Testis (tissue), 5 donors: ENCODE measurements at places on chromosomes 2 and 18. TPM values are rescaled to one million over a fixed set of nuclear protein-coding genes. Genes with fewer than 3 reads are reported as not detected.

DNA sequence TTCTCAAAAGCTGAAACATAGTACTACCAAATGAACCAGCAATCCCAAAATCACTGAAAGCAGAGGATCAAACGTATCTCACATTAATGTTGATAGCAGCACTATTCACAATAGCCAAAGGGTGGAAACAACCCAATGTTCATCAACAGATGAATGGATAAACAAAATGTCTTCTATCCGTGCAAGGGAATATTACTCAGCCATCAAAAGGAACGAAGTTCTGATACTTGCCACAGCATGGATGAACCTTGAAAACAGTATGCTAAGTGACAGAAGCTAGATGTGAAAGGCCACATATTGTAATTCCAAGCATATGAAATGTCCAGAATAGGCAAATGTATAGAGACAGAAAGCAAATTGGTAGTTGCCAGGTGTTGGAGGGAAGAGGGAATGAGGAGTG, 57.0 kb upstream of the CHMP1B start:
- no peaks in the 10 kb centered on the region for H3K36me3 ChIP-seq
- DNase-seq = no peak
- H3K4me3 ChIP-seq = no peak overlapping the region
- H3K27me3 ChIP-seq = no peaks in the 10 kb centered on the region

GYPC gene
- 40.2 TPM for polyA plus RNA-seq

STK36 gene
- polyA plus RNA-seq = 153 TPM

DNA sequence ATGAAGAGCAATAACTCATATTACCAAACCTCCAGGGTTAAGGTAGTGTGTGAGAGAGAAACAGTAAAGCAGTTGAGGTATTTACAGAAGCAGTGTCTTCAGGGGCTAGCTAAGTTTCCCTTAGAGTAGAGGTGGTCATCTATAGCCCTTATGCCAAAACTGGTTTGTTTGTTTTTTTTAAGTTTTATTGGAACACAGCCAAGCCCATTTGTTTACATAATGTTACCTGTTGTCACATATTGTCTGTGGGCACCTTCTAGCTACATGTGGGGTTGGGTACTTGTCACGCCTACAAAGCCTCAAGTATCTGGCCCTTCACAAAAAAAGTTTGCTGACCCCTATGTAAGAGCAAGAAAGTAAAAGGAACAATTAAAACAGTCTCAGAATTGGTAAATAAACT, 39.4 kb downstream of the ACTR2 start:
- H3K36me3 ChIP-seq = no peaks in the 10 kb centered on the region
- H3K4me3 ChIP-seq = no peak overlapping the region
- H3K4me1 ChIP-seq = no peaks in the 10 kb centered on the region
- no peak overlapping the region for H3K27ac ChIP-seq
- H3K27me3 ChIP-seq = no peaks in the 10 kb centered on the region

CYTIP gene
- polyA plus RNA-seq = 3.9 TPM

DNA sequence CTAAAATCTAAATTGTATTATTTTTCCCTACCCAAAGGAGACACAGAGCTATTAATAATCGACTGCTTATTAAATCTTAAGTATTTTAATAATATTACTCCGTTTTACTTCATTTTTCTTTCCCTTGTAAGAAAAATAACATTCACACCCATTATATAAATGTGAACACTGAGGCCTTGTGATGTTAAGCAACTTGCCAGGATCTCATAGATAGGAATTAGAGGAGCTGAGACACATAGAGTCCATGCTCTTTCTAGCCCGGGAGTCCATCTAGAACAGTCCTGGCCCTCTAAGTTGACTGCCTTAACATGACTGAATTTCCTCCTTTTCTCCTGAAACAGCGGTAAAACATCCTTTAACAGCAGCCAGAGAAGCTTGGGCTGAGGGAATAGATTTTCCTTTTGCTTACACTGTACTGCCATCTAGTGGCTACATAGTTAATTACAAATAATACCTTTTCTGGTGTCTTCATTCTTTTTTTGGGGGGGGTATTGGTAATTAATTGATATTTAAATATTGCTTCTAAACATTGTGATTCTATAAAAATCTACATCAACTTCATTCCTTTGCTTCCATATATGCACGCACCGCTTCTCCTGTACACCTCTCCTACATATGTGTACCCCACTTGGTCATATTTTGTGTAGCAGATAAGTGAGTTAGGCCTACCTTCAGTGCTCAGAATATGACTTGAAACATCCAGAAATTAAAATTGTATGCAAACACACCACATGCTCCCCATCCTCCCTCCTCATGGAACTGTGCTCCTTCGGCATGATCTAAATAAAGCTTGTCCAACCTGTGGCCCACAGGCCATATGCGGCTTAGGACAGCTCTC, 125.8 kb upstream of the HNMT start:
- H3K36me3 ChIP-seq = no peaks in the 10 kb centered on the region
- H3K27me3 ChIP-seq = no peaks in the 10 kb centered on the region
- no peak overlapping the region for H3K27ac ChIP-seq
- no peak for DNase-seq
- H3K4me1 ChIP-seq = no peaks in the 10 kb centered on the region

DNA sequence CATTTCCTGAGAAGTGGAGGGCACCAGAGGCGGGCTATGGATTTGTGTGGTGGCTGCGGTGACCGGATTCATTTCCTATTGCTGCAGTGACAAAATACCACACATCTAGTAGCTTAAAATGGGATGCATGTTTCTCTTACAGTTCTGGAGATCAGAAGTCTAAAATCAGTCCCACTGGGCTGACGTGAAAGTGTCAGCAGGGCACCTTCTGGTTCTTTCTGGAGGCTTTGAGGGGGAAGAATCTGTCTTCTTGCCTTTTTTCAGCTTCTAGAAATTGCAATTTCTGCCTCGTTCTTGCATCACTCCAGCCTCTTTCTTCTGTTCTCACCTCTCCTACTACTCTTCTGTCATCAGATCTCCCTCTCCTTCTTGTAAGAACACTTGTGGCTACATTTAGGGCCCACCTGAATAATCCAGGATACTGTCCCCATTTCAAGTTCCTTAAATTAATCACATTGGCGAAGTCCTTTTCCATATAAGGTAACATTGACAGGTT, 111.2 kb downstream of the MARCHF4 start:
- no peak overlapping the region for H3K4me3 ChIP-seq
- no peaks in the 10 kb centered on the region for H3K4me1 ChIP-seq
- no peaks in the 10 kb centered on the region for H3K36me3 ChIP-seq
- DNase-seq = no peak

PROKR1 gene
- polyA plus RNA-seq = 0.36 TPM

ATP6V1B1 gene
- not detected for polyA plus RNA-seq

DNA sequence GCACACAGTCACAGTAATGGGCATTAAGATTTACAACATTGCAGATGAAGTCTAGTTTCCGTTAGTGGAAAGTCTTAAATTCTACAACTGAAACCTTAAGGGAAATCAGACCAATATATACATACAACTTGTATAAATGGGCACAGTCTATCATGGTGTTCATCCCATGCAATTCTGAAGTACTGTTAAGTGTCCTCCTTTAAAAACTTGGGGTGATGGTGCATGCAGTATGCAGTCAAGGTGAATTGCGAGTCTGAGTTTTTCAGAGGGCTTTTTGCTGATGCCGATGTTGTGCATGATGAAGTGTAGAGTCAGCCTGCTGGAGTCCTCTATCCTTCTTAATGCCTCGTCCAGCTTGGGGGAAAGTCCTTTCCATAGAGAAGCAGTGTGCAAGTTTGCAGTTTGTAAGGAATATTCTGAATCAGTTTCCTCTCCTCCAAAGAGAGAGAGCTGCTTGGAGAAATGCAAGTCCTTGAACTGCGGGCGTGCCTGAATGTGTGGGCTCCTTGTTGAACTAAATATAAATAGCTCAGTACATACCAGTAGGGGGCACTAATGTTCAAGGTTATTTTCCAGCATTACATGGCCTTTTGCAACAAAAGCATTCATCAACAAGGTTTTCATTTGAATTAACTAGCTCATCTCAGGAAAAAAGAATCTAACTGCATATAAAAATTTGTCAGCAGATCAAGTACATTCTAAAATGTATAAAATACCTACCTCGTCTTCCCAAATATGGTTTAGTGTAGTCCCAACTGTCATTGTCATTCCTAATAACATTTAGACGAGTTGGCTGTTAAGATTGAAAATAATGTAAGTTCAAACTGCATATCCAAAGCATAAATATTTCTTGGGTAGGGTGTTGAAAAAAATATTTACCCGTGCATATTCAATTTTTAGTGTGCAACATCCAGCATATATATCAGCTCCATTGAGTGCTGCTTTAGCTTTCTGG, 21.3 kb downstream of the HNRNPLL start:
- H3K27me3 ChIP-seq = no peaks in the 10 kb centered on the region
- DNase-seq = peak; percentile 85
- H3K36me3 ChIP-seq = no peaks in the 10 kb centered on the region
- peaks cover 4% of the 10 kb centered on the region for H3K4me1 ChIP-seq

- no peak for DNase-seq
- H3K27me3 ChIP-seq = no peaks in the 10 kb centered on the region
- H3K36me3 ChIP-seq = no peaks in the 10 kb centered on the region
- H3K27ac ChIP-seq = no peak overlapping the region
- no peak overlapping the region for H3K4me3 ChIP-seq
- no peaks in the 10 kb centered on the region for H3K4me1 ChIP-seq
Observed at GRCh38 chr18:36623681-36624190, 205.1 kb downstream of the TPGS2 start.

CYS1 gene
- polyA plus RNA-seq = 5.5 TPM

SKOR2 gene
- polyA plus RNA-seq = 0.59 TPM

DNA sequence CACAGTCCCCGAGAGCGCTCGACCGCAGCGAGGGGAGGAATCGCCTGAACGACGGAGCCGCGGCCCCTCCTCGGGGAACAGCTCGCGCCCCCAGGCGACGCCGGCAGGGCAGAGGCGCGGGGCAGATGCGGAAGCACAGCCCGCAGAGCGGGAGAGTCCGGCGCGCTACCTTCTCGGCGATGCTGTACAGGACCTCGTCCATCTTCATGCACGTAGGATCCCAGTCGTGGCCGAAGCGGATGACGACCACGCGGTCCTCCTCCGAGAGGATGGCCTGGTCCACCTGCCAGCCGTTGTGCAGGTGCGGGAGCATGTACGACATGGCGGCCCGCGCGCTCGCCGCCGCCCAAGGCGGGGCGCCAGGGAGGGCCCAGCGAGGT, 302 bp downstream of the TXNL4A start:
- H3K36me3 ChIP-seq = no peaks in the 10 kb centered on the region
- peaks cover 3% of the 10 kb centered on the region for H3K4me1 ChIP-seq
- peak; percentile 73 for DNase-seq
- H3K27me3 ChIP-seq = no peaks in the 10 kb centered on the region
- H3K4me3 ChIP-seq = peak overlapping the region; percentile 87
- H3K27ac ChIP-seq = peak overlapping the region; percentile 96

GRCh38 chr18:57733861-57734260, 69.3 kb downstream of the ATP8B1 start:
- no peak overlapping the region for H3K4me3 ChIP-seq
- H3K27me3 ChIP-seq = no peaks in the 10 kb centered on the region
- no peaks in the 10 kb centered on the region for H3K36me3 ChIP-seq
- DNase-seq = no peak
- H3K4me1 ChIP-seq = no peaks in the 10 kb centered on the region

ADAM23 gene
- polyA plus RNA-seq = 14.5 TPM

- H3K27me3 ChIP-seq = no peaks in the 10 kb centered on the region
- DNase-seq = no peak
- H3K4me1 ChIP-seq = no peaks in the 10 kb centered on the region
- H3K27ac ChIP-seq = no peak overlapping the region
Observed at GRCh38 chr18:13409997-13410396, 191.4 kb downstream of the LDLRAD4 start.

GRCh38 chr2:134161170-134161547, 92.7 kb upstream of the MGAT5 start:
- peaks cover 7% of the 10 kb centered on the region for H3K4me1 ChIP-seq
- no peak overlapping the region for H3K4me3 ChIP-seq
- no peaks in the 10 kb centered on the region for H3K27me3 ChIP-seq
- H3K27ac ChIP-seq = no peak overlapping the region
- peak; percentile 51 for DNase-seq

DNA sequence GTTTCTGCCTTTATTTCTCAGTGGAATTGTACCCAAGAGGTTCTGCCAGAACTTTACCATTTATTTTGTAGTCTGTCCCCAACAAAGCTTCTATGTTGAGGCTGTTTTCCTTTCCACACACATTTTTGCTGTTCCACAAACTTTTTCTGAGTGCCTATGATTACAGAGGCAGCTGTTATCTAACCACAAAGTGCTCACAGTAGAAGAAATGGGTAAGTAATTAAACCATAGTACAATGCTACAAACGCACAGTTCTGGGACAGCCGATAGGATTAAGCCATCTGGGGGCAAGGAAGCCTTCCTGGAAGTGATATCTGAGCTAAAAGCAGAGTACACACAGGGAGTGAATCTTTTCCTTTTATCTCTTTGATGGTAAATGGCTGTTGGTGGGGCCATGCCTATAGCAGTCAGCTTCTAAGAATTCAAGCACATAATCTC, 3.9 kb upstream of the MGAT4A start:
- DNase-seq = no peak
- no peaks in the 10 kb centered on the region for H3K27me3 ChIP-seq
- H3K36me3 ChIP-seq = no peaks in the 10 kb centered on the region
- no peak overlapping the region for H3K4me3 ChIP-seq
- H3K4me1 ChIP-seq = peaks cover 9% of the 10 kb centered on the region
- no peak overlapping the region for H3K27ac ChIP-seq

GRCh38 chr2:234980451-234981187, 28.8 kb downstream of the SH3BP4 start:
- H3K36me3 ChIP-seq = no peaks in the 10 kb centered on the region
- peaks cover 88% of the 10 kb centered on the region for H3K4me1 ChIP-seq
- H3K4me3 ChIP-seq = no peak overlapping the region
- peak; percentile 67 for DNase-seq
- peak overlapping the region; percentile 63 for H3K27ac ChIP-seq

DNA sequence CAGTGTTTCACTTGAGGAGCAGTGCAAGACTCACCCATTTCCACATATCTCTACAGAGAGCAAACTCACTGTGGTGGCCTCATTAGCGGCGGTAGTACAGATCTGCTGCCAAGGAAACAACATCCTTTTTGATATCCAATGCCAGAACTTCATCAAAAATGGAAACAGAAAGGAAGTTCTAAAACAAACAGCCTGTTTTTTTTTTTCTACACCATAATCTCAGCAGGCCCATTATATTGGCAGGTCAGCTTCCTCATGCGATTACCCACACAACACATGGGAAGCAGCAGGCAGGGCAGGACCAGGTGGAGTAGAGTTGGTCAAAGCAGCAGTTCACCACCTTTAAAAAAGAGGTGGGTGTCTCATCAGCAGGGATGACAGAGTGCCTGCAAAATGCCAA, 678.9 kb upstream of the CELF4 start:
- H3K4me1 ChIP-seq = no peaks in the 10 kb centered on the region
- no peaks in the 10 kb centered on the region for H3K27me3 ChIP-seq
- no peak overlapping the region for H3K27ac ChIP-seq
- DNase-seq = no peak

SCTR gene
- polyA plus RNA-seq = 6.6 TPM

DNA sequence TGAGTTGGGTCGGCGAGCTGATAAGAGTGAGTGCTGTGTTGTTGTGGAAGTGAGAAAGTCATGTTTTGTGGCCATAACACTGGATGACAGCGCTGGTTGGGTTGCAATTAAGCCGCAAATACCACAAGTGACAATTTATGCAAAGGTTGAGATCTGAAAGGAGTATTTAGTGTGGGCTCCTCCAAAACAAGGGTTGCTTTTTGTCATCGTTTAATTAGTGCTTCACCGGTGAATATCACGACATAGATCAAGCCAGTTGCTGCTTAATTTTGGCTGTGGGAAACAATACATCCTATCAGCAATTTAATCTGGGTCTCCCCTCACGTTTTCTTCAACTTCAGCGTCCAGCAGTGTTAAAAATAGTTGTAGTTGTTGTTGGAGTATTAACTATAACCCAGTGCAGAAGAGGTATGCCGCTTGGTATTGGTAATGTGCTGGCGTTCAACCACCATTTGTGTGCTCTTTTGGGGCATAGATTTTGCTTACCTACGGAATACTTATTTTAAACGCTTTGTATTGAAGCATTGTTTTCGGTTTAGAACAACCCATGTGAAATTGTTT, 662 bp downstream of the ACVR2A start:
- peak overlapping the region; percentile 90 for H3K4me3 ChIP-seq
- no peaks in the 10 kb centered on the region for H3K27me3 ChIP-seq
- DNase-seq = no peak
